ENCODE measurements at places on chromosomes 5 and 9.

GRCh38 chr5:103101079-103101750 is 18.7 kb downstream of the GIN1 start:
- DNase-seq, result no peak

- DNase-seq, result no peak
Observed at GRCh38 chr5:134948911-134949310, 18.8 kb upstream of the CATSPER3 start.

GRCh38 chr5:94240596-94240992 is 377.8 kb downstream of the KIAA0825 start:
- DNase-seq, result no peak

DNA sequence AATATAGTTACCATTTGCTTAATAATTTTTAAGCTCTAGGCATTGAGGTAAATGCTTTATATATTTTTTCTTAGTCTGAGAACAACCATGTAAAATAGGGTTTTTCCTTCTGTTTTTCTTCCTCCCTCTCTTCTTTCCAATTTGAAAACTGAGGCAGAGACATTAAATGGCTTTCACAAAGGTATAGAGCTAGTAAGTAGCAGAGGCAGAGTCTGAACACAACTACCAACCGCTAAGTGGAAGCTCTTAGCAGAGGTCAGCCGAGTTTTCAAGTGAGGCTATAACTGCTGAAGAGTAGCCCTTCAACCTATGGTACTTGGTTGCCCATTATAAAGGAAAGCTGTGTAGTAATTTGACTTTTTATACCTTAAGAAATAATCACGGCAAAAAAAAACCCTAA is 187.1 kb downstream of the MEF2C start:
- DNase-seq, result no peak

- no peak for DNase-seq
Observed at GRCh38 chr5:81787474-81788242, 36.8 kb upstream of the SSBP2 start.

GRCh38 chr5:56638061-56638621 is 177.2 kb upstream of the MAP3K1 start:
- no peak for DNase-seq

DNA sequence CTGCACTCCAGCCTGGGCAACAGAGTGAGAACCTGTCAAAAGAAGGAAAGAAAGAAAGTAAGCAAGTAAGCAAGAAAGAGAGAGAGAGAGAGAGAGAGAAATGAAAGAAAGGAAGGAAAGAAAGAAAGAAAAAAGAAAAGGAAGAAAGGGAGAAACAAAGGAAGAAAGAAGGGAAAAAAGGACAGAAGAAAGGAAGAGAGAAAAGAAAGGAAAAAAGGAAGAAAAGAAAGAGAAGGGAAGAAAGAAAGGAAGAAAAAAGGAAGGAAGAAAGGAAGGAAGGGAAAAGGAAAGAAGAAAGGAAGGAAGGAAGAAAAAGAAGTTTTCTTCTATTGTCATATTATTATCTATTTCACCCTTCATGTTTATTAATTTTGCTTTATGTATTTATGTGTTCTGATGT is 251.1 kb upstream of the CD180 start:
- DNase-seq, result no peak

- DNase-seq, result no peak
Observed at GRCh38 chr5:143561219-143561618, 157.7 kb upstream of the NR3C1 start.

GRCh38 chr9:9919174-9919775 is 693.5 kb downstream of the PTPRD start:
- no peak for DNase-seq

DNA sequence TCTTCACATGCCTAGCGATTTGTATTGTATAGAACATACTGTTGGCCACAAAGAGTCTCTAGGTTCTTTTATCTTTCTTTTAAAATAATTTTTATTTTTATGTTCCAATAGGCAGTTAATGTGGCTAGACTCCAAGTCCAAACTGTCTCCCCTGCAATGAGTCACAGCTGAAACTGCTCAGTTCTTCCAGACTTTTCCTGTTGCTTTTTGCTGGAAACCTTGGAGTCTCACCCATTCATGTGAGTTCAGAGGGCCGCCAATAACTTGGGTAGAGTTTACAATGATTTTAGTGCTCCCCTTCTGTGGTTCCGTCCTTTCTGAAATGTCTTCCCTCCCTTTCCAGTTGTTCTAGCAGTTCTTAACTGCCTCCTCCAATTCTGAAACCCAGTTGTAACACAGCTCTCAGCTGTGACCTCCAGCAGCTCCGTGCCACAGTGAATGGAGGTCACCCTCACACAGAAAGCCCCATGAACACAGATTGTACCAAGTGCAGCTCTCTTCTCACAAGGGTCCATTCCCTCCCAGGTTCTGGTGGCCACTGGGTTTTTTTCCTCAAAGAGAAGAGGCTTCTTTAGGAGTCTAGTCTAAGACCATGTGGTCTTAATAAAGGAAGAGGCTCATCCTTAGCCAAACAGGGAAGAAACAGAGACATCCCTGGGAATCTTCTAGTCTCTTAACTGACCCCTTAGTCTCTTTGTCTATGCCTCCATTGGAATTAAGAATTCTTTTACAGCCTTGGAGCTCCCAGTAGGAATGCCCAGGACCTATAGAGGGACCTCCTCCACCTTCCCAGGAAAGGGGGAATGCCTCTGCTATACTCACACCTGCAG is 198.5 kb downstream of the SPOCK1 start:
- no peak for DNase-seq

GRCh38 chr5:39513236-39513635 is 88.5 kb upstream of the DAB2 start:
- no peak for DNase-seq

GRCh38 chr9:89811356-89811755 is 206.5 kb downstream of the GADD45G start:
- no peak for DNase-seq

DNA sequence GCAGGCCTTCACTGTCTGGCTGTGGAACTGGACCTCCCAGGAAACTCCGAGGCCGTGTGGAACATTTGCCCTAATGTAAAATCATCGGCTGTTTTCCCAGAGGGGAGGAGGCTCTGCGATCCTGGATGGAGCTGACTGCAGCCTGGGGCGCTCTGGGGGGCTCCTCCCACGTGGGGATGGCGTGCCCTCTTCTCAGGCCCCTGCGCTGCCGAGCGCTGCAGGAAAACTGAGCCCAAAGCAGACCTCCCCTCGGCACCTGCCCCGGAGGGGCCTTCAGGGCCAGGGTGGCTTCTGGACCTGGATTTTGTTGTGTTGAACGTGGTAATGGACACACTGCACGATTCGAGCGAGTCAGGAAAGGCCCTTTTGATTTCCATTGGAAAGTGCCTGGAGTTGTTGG is 23.9 kb downstream of the HNRNPH1 start:
- DNase-seq, result no peak
